ENCODE measurements at places on chromosomes 7 and 10.
A peak's percentile ranks its signal among the peaks of the same experiment; 100 is the strongest.

GRCh38 chr10:125007436-125007835 lies 65.5 kb downstream of the ZRANB1 start:
- no peak for DNase-seq

GRCh38 chr10:88104223-88104622 lies 240.8 kb downstream of the PTEN start:
- no peak for DNase-seq

DNA sequence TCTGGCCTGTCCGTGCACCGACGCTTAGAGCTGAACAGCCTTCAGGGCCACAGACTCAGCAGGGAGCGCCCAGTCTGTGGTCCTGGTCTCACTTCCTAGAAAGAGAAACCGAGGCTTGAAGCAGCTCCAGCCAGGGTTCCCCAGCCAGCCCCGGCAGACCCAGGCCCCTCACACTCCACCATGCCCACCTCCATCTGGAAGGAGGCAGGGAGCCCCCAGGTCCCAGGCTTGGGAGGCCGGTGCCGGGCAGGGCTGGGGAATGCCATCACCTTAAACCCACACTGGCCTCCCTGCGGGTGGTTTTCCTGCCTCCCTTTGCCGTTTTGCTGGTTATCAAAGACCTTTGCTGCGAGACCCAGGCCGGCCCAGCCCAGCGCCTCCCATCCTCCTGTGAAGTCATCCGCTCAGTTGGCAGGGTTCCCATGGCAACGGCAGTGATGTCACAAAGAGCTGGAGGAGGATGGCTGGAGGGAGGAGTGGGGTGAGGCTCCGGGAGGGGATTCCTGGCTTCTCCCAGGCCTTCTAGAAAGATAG lies 24.0 kb downstream of the ELFN1 start:
- DNase-seq = no peak

- DNase-seq = no peak
These were observed 291.0 kb downstream of the GPR158 start for GRCh38 chr10:25465582-25466372.

GRCh38 chr10:72310241-72310633 lies 36.5 kb downstream of the DDIT4 start:
- no peak for DNase-seq

- no peak for DNase-seq
These were observed 117.2 kb upstream of the GLCCI1 start for GRCh38 chr7:7851381-7851780.

- DNase-seq = peak; percentile 18
These were observed 67.0 kb downstream of the DNAJB6 start for GRCh38 chr7:157403646-157404401.

GRCh38 chr7:16637379-16637778 lies 8.2 kb downstream of the ANKMY2 start:
- DNase-seq = no peak

- DNase-seq = no peak
These were observed 5.1 kb downstream of the PRLHR start for GRCh38 chr10:118590334-118590733.

GRCh38 chr7:135257-135653 lies 57.1 kb upstream of the FAM20C start:
- no peak for DNase-seq

- no peak for DNase-seq
These were observed 201.4 kb downstream of the HECW1 start for GRCh38 chr7:43313628-43314378.

DNA sequence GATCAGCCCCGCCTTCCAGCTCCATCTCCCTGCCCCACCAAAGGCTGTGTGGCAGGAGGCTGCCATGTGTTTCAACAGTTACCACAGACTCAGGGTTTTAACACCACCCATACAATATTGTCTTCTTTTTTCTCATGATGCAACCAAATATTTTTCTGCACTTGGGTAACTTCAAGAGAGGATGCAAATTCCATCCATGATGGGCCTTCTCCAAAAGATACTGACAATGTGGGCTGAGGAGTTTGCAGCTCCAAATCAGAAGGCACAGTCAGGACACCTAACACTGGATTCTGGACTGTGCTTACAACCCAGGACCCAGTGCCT lies 347.9 kb downstream of the GRID1 start:
- no peak for DNase-seq

DNA sequence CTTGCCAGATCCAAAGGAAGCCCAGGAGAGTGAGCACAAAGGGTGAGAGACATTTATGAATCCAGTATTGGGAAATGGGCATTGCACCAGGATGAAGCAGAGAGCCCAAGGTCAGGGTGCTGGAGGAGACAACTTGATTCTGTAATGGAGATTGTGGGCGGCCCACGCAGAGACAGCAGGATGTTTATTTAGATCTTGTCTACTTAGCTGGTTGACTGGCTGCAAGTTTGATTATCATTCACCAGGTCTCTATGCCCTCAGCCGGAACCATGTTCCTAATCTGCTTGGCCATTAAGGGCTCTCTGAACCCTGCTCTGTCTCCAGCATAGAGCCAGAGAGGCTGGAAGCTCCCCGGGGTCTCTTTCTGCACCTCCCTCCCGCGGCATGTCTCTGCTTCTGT lies 188.7 kb downstream of the PLXNA4 start:
- no peak for DNase-seq

DNA sequence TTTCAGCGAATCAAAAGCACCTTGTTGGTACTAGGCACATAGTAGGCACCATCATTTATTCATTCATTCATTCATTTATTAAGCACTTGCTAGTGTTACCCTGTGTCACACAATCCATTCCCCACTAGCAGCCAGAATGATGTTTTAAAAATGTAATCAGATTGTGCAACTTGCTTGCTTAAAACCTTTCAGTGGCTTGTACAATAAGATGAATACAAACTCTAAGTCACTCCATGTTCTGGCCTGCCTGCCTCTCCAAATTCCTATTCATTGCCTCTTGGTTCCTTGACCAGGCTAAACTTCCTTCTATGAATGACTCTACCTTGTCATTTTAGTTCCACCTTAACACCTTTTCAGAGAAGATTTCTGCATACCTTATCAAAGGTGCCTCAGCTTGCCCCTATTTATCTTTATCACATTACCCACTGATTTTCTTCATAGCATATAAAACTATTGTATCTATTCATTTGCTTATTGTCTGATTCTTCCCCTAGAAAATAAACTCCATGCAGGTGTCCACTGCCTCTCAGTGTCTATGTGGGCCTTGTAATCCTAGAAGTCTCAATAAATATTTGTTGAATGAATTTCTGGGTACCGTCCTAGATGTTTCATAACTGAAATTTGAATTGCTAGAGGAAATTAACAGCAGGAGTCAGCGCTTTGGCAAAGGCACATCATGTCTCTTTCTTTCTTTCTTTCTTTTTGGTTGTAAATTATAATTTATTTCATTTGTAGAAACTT lies 169.5 kb downstream of the TMEM26 start:
- no peak for DNase-seq

- DNase-seq = no peak
These were observed 1225.5 kb upstream of the CELF2 start for GRCh38 chr10:9792181-9792580.

DNA sequence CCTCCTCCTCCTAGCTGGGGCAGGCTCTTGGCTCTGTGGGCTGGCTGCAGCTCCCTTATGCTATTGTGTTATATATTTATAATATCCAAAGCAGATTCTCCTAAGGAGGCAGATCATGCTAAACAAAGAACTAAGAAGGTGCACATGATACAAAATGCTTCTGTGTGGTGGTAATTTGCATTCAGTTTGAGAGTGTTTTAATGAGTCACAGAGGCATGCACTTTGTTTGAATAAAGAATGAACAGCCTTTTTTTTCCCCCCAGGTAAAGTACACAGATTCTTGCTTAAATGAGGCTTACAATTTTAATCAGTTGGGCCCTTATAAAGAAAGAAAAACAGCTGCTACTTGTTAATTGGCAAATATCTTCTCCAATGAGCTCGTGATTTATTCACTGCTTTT lies 95.0 kb downstream of the FANK1 start:
- DNase-seq = no peak

- no peak for DNase-seq
These were observed 488 bp downstream of the ABCF2 start for GRCh38 chr7:151226560-151226874.

GRCh38 chr7:129041142-129042085 lies 13.5 kb downstream of the TNPO3 start:
- DNase-seq = no peak

- DNase-seq = no peak
These were observed 25.5 kb upstream of the FAM221A start for GRCh38 chr7:23654508-23654907.

DNA sequence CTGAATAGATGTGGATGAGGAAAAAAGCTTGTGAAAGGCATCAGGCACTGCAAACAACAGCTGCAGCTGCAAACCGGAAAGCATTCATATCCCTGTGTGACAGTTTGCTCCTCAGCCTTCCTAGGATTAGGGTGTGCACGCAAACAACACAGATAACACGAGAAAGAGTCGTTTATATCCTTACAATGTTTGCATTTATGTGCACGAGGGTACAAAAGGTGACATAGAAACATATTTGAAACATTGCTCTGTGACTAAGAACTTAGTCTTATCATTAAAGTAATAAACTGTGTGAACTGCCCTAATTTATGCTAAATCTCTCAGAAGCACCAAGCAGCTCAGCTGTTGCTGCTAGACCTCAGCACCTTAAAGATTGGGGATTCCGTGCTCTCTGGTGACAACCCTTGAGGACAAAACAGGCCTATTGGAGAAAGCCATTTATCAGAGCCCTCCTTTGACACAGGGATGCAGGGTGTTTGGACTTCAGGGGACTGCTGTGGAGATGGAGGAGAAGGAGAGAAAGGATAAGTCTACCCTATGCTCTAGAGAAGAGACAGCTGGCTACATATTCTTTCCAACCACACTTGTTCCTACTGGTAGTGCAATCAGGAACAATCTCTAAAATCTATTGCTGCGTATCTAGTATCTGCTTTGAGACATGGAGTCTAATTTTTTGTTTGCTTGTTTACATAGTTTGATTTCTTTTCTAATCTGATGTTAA lies 176.2 kb downstream of the GNAT3 start:
- no peak for DNase-seq

DNA sequence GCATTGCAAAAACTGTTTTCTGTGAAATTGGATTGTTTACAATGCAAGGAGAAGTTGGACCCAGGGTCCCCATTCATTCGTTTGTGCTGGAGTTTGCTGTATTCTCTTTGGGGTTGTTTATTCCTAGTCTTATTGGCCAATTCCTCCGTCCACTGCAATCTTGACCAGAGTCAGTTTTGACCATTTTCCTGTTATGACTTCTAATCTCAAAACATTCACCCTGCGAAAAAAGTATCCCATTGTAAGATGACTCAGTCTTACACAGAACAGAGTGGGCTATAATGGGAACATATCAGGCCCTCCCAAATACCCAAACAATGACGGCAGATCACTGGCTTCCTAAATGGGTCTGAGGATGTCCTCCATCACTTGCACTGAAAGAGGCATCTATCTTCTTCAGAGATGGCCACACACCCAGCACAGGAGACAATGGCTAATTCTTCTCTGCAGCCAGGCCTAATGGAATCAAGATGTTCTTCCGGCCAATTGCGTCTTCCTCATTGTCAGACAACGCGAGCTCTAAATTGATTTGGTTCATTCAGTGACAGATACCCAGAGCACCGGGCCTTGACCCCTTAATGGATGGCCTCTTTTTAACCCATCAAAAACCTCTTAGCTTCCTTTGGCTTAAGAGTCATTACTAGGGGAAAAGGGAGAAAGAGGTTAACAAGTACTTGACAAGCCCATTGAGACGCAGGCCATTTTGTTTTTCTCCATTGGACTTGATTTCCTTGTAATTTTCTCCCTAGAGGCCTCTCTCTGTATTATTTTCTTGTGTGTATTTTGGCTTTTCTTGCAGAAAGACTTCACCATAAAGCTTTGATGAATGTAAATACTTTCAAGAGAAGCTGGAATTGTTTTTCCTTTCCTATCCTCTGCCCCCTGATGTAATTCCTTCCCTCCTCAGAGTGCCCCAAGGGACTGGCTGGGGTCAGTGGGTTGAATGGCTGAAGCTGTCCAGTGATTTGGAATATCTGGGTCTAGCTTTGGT lies 129.6 kb downstream of the PRPF18 start:
- DNase-seq = no peak

GRCh38 chr10:133215586-133215985 lies 14.4 kb upstream of the UTF1 start:
- DNase-seq = no peak

- DNase-seq = no peak
These were observed 196.9 kb upstream of the RHOBTB1 start for GRCh38 chr10:61140765-61141392.

DNA sequence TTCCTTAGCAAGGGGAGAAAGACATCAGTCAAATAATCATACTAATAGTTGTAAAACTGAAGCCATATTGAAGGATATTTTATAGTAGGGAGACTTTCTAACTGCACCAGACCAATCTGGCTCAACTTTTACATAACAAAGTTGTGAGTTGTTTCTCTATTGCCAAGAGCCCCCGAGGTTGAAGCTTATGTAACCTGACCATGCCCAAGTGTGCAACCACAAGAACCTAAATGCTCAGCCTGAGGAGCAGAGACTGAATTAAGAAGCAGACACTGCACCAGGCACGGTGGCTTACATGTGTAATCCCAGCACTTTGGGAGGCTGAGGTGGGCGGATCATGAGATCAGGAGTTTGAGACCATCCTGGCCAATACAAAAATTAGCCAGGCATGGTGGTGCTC lies 77.3 kb upstream of the ARMC3 start:
- DNase-seq = no peak

DNA sequence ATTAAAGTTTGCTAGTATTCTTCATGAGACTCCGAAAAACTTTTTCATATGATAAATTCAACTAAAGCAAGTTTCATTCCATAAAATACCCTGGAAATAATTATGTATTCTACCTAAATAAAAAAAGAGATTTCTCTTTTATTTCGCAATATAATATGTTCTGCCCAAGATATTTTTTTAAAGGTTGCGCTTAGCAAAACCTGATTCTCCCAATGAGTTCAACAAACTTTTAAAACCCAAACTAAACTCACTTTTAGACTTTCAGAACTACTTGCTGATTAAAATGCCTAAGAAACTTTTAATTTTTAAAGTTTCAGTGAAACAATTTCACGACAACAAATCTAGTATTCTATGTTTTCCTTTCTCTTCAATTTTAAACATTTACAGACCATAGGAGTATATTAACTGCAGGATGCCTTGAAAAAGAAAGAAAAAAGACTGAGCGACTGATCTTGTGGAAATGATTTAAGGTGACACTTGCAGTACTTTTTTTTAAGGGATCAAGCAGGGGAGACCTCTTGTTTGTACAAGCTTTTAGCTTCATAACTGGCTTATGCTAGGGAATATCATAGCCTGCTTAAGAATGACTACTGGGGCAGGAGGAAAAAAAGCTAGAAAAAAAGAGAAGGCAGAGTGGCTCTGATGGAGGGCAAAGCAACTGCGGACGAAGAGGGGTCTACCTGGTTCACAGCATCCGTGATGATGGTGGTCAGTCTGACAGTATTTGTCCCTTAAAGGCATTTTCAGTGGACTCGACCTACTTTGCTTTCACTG lies 1.5 kb downstream of the ZNF800 start:
- DNase-seq = no peak

- DNase-seq = no peak
These were observed 727.3 kb downstream of the AUTS2 start for GRCh38 chr7:70325509-70326101.

GRCh38 chr7:38000272-38000671 lies 79.8 kb downstream of the EPDR1 start:
- DNase-seq = no peak

GRCh38 chr7:36777062-36777461 lies 52.8 kb upstream of the AOAH start:
- no peak for DNase-seq

- DNase-seq = no peak
These were observed 79.9 kb upstream of the ANLN start for GRCh38 chr7:36309716-36310115.

All from activated CD4-positive, CD25-positive, alpha-beta regulatory T cell treated with anti-CD3 and anti-CD28 coated beads, Interleukin-2, amount 50 U/mL, for 72 hours (primary cell).